ENCODE measurements at places on chromosomes 4 and X.

- DNase-seq = no peak
These were observed 186.5 kb downstream of the ANTXR2 start for GRCh38 chr4:79886557-79886956.

DNA sequence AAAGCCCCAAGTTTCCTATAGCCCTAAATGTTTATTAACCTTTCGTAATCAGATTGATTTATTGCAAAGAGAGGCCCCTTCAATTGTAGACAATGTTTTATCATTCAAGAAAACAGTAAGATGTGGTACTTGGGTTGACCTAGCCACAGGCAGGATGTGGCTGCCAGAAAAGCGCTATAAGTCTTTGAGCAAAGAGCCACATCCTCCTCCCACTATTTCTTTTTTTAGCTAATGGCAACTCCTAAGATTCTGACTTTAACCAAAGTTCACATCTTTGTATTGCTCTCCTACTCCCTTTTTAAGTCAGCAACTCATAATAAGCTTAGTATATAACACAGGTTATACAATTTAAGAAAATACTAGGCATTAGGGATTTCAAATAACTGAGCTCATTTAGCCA, 70.7 kb upstream of the PPP3CA start:
- peak; percentile 5 for DNase-seq

DNA sequence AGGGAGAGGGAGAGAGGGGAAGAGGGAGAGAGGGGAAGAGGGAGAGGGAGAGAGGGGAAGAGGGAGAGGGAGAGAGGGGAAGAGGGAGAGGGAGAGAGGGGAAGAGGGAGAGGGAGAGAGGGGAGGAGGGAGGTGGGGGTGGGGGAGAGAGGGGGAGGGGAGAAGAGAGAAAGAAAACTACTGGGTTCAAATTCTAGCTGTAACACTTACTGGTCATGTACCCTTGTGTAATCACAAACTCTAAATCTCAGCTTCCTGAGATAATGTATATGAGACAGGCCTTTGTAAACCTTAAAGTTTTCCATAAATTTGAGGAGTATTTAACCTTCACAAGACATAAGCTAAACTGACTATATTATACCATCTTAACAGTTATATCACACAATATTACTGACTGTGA, 109.1 kb downstream of the FGF16 start:
- DNase-seq = no peak

- peak; percentile 71 for DNase-seq
These were observed 449.6 kb downstream of the FSTL5 start for GRCh38 chr4:161714022-161714751.

- DNase-seq = no peak
These were observed 59.3 kb downstream of the MAML3 start for GRCh38 chr4:140094438-140095420.

- DNase-seq = peak; percentile 6
These were observed 138.7 kb downstream of the ELOVL6 start for GRCh38 chr4:110059556-110060191.

- DNase-seq = no peak
These were observed 133.8 kb downstream of the CPZ start for GRCh38 chr4:8726344-8726851.

DNA sequence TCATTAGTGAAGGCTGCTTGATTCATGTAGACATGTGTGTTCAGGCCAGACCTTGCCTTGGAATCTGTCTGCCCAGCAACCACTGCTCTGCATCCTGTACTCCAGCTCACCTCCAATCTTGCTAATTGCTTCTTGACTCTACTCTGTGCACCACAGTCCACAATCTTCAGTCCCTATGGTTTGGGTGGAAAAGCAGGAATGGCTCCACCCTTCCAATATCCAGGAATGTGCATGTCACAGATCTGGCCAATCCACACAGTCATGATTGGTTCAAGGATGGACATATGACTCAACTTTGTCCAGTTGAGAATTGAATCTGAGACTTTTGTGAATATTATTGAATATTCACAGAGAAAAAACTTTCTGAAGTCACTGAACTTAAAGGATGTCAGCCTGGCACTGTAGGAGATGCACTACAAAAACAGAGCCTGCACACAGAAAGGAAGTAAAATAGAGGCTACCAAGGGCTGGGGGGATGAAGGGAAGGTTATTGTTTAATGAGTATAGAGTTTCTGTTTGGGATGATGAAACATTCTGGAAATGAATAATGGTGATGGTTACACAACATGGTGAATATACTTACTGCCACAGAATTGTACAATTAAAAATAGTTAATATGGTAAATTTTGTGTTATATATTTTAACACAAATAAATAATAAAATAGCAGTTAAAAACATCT, 161.3 kb upstream of the USP38 start:
- DNase-seq = no peak

GRCh38 chr4:122758033-122758432, 25.5 kb downstream of the BBS12 start:
- peak; percentile 58 for DNase-seq

- no peak for DNase-seq
These were observed 25.8 kb downstream of the PPP3CA start for GRCh38 chr4:101321481-101322042.

GRCh38 chr4:70902577-70903290, 565 bp downstream of the MOB1B start:
- peak; percentile 27 for DNase-seq

- DNase-seq = peak; percentile 60
These were observed 197.8 kb downstream of the PALLD start for GRCh38 chr4:168694667-168695066.

DNA sequence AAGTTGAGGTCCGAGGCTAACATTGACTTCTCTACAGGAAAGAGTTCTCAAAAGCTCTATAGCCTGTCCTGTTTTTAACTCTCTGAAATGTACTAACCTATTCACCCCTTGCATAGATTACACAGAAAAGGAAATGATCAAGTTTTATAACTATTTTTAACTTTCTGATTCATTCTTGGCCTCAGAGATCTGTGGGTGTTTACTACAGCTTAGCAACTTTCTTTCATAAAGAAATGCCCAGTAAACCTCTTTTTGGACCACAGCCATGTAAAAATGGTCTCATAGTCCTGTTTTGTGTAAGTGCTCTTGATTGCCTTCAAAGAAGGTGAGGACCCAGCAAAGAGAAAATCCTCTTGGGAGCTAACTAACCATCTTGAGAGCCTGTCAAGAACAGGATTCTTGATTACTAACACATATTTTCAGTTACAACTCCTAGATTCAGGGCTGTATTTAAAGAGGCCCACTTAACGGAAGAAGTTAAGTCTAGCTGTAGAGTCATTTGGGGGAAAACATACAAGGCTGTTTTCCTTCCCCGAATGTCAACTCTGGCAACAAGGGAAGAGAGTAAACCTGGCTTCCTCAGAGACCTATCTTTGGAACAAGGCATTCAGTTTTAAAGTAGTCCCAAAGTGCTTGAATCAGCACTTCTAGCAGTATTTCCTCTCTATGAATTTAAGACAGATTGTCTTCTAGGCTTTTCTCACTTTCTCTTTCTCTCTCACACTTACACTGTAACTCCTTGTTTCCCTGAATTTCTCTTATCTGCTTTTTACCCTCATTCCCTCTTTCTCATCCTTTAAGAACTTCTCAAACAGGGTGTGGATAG, 78.2 kb downstream of the IL21 start:
- DNase-seq = peak; percentile 21

GRCh38 chr4:39469429-39470077, 10.7 kb downstream of the LIAS start:
- DNase-seq = peak; percentile 87

- DNase-seq = no peak
These were observed 35.8 kb upstream of the FAM9C start for GRCh38 chrX:13080128-13080795.

DNA sequence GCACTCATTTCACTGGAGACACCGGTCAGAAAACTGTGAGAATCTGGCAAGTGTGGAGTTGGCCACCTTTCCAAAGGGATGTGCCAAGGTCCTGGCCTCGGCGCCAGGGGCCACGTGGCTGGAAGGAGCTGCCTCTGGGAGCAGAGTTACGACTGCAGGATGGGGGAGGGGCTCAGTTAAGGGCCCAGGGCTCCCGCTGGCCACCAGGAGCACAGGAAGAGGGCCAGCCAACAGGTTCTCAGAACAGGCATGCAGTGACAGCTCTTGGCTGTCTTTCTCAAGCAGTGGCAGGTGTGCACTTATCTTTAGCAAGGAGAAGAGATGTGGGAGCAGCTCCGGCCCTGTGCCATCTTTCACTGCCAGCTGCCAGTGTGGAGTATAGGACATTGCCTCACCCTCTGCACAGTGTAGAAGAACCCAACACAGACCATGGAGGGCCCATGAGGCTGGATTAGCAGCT, 115.9 kb upstream of the RBPJ start:
- DNase-seq = no peak

DNA sequence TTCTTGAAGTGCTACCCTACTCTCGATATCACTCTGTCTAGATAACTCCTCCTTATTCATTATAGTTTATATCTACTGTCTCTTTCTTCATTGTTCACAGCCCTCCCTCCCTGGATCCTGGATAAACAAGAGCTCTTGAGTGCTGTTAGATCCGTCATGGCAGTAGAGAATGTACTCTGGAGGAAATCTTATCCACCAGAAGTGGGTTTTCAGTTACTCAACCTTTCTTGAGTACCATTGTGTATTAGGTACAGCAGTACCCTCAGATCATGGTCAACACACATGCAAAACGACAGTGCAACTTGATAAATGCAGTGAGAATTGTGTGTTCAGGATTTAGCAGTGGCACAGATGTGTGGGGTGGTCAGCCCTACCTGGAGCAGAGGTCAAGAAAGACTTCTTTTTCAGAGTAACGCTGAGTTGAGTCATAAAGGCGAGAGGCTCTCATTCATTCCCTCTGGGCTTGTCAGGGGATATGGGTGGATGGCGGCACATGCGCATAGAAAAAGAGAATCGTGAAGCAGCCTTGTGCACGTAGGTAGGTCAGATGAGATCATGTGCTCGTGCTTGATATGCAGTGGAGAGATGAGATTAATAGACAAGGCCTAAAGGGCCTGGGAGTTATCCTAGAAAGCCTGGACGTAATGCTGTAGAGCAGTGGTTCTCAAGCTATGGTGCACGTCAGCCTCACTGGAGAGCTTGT, 89.5 kb downstream of the SNX25 start:
- no peak for DNase-seq

DNA sequence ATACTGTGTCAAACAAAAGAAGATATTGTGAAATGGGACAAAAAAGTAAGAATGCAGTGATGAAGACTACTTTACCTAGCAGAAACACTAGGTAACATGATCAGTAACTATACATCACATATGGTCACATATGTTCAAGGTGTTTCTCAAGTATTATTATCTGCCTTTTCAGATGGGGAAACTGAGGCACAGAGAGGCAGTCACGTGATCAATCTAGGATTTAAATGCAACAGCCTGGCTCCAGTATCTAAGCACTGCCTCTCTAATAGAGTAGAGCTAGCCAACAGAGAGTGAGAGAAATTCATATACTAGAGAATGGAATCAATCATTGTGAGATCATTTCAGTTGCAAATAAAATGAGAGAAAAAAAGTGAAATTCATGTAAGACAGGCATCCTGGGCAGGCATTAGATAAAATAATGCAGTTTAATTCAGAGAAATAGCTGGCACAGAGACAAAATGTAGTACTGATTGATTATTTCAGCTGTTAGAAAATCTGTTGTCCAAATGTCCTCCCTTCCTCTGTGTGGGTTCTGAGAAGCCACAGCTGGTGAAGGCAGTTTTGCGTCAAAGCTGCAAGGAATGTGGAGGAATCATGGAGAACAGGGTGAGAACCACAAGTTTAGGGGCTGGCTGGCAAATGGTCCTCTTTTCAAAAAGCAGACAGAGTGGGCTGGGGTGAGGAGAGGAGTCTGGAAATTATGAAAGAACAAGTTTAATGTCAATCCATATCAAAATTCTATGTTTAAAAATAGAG, 26.0 kb downstream of the SMIM43 start:
- peak; percentile 84 for DNase-seq

DNA sequence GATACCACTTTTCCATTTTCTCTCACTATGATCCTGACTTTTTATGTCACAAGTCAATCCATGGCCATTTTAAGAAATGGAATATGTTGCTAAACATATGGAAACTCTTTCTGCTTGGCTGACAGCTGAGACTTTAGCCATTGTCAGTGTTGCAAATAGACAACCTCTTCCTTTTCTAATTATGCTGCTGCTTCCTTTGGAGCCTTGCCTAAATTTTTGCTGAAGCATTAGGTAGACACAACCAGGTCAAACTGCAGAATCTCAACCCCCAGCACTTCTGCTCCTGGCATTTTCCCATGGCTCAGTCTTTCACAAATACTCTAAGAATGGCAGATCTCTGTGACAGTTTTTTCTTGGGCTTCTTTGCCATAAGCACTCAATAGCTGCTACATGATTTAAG, 543.3 kb downstream of the GRID2 start:
- DNase-seq = no peak

DNA sequence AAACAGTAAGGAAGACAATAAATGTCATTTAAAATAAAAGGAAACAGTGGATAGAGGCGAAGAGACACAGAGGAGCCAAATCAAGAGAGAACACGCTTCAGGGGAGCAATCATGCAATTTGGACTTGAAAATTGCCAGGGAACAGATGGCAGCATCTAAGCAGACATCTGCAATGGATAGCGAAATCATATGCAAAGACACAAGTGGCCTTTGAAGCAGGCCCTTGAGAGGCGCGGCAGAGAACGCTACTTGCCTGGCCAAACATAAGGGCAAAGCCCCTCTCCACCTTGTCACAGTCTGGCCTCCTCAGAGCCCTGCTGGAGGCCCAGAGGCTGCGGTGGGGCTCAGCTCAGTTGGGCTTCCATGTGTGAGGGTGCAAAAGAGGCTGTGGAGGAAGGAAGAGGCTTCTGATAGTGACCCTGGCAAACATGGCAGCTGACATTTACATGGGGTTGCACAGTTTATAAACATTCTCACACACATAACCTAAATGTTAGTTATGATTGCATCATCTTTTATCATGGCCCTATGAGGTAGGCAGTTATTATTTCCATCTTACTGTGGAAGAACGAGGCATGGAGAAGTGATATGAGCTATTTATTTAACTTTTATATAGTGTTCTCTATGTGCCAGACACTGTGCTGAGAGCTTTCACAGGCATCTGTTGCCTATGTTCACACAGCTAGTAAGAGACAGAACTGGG, 18.3 kb downstream of the ADGRG4 start:
- DNase-seq = no peak

- DNase-seq = no peak
These were observed 102.7 kb downstream of the HS3ST1 start for GRCh38 chr4:11326021-11326420.

GRCh38 chrX:131288738-131289511, at the start of gene IGSF1:
IGSF1 (minus strand) TSS chrX:131289306; CDS start chrX:131286674, 2,632 bp downstream.
- peak; percentile 3 for DNase-seq

GRCh38 chr4:143391261-143391660, 54.6 kb downstream of the GAB1 start:
- DNase-seq = no peak

- DNase-seq = peak; percentile 59
These were observed 4.2 kb upstream of the ZNF157 start for GRCh38 chrX:47366041-47366722.

All from AG10803 (cell line).